ENCODE measurements at places on chromosomes 16 and 17.

- H3K36me3 ChIP-seq: no peaks in the 10 kb centered on the region
- H3K27ac ChIP-seq: no peak overlapping the region
- no peak for DNase-seq
- H3K27me3 ChIP-seq: no peaks in the 10 kb centered on the region
- no peak overlapping the region for H3K4me3 ChIP-seq
Measured at GRCh38 chr16:49978569-49979326, 46.3 kb upstream of the CNEP1R1 start.

DNA sequence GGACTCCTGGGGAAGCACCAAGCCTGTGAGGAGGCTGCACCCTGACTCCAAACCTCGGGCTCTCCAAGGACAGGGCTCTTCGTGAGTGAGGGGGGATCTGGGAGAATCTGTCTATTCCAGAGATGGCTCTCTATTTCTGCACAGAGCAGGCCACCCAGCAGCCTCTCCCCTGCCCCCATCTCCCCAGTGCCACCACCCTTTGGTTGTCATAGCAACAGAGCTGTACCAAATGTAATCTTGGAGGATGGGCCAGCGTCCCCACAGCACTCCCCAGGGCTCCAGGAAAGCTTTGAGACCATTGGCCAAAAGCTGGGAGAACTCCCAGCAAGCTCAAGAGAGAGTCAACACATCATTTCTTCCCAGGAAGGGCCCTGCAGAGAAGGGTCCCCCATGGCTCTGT, 49.3 kb downstream of the ABCC12 start:
- H3K4me3 ChIP-seq: no peak overlapping the region
- H3K4me1 ChIP-seq: no peaks in the 10 kb centered on the region

GRCh38 chr16:25151996-25152395, 40.5 kb downstream of the LCMT1 start:
- no peak for DNase-seq
- H3K36me3 ChIP-seq: no peaks in the 10 kb centered on the region
- no peaks in the 10 kb centered on the region for H3K4me1 ChIP-seq
- no peak overlapping the region for H3K4me3 ChIP-seq

DNA sequence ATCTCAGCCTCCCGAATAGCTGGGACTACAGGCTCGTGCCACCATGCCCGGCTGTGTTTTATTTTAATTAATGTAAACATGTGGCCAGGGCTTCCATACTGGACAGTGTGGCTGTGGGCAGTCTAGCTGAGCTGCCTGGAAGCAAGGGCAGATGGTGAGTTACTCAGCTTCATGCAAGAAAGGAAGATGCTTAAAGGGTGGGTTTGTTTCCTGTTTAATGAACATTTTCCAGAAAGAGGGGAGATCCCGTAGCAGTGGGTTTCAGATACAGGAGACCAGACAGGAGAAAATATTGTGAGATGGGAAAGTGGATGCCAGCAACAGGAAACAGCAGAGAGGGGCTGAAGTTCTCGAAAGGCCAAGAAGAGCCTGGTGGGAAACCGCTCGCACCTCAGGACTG, 7.3 kb downstream of the MAPK8IP3 start:
- no peak overlapping the region for H3K4me3 ChIP-seq
- H3K4me1 ChIP-seq: peaks cover 44% of the 10 kb centered on the region
- no peaks in the 10 kb centered on the region for H3K27me3 ChIP-seq
- peak overlapping the region; percentile 68 for H3K27ac ChIP-seq

DNA sequence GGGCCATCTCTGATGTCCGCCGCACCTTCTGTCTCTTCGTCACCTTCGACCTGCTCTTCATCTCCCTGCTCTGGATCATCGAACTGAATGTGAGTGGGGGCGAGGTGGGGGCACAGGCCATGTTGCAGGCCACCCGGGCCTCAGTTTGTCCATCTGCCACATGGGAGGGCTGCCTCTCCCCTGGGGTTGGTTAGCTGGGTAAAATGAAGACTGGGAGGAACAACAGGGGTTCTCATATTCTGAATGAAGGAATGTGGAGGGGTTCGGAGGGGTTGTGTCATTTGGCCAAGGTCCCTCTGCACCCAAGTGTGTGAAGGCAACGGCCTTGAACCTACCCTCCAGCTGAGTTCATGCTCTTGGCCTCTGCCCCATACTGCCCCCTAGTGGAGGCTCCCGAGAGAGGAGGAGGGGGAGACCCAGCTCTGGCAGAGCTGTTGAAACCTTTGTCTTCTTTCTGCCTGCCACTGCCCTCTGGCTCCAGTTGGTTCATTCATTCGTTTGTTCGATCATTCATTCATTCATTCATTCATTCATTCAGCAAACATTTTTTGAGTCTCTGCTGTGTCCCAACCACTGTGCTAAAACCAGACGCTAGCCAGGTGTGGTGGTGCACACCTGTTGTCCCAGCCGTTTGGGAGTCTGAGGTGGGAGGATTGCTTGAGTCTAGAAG, 11.4 kb upstream of the TCAP start:
- no peak overlapping the region for H3K27ac ChIP-seq
- no peaks in the 10 kb centered on the region for H3K36me3 ChIP-seq
- DNase-seq: no peak
- H3K27me3 ChIP-seq: no peaks in the 10 kb centered on the region
- no peak overlapping the region for H3K4me3 ChIP-seq

GRCh38 chr17:7515911-7516610, 31.9 kb downstream of the POLR2A start:
- no peak for DNase-seq
- no peaks in the 10 kb centered on the region for H3K27me3 ChIP-seq
- H3K36me3 ChIP-seq: no peaks in the 10 kb centered on the region
- H3K27ac ChIP-seq: no peak overlapping the region
- H3K4me1 ChIP-seq: no peaks in the 10 kb centered on the region
- no peak overlapping the region for H3K4me3 ChIP-seq

DNA sequence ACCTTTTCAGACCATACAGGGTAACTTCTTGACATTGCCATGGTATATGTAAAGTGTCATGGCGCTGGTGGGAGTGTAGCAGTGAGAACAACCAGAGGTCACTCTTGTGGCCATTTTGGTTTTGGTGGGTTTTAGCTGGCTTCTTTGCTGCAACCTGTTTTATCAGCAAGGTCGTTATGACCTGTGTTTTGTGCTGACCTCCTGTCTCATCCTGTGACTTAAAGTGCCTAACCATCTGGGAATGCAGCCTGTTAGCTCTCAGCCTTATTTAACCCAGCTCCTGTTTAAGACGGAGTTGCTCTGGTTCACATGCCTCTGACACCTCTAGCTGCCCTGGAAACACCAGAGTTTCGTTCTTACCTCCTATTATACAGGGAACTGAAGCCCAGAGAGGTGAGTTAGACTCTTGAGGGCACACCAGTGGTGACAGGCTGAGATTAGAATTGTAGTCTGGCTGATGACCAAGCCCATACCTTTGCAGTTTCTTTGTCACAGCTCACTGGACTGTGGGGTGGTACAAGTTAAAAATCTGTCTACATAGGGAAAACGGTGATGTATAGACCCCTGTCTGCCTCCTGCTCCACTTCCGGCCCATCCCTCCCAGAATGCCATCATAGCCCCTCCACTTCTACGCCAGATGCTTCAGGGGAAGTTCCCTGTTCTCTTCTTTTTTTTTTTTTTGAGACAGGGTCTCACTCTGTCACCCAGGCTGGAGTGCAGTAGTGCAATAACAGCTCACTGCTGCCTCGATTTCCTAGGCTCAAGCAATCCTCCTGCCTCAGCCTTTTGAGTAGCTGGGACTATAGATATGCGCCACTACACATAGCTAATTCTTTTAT, 21.0 kb downstream of the KSR1 start:
- no peak for DNase-seq
- H3K36me3 ChIP-seq: no peaks in the 10 kb centered on the region
- no peak overlapping the region for H3K27ac ChIP-seq
- no peak overlapping the region for H3K4me3 ChIP-seq

GRCh38 chr16:89957216-89957785, 8.7 kb downstream of the DEF8 start:
- no peak overlapping the region for H3K4me3 ChIP-seq
- no peaks in the 10 kb centered on the region for H3K4me1 ChIP-seq
- H3K27ac ChIP-seq: no peak overlapping the region
- no peak for DNase-seq

- no peak overlapping the region for H3K4me3 ChIP-seq
- no peak for DNase-seq
- H3K36me3 ChIP-seq: no peaks in the 10 kb centered on the region
- peak overlapping the region; percentile 71 for H3K27ac ChIP-seq
Measured at GRCh38 chr17:61511480-61512182, 59.4 kb downstream of the TBX4 start.

DNA sequence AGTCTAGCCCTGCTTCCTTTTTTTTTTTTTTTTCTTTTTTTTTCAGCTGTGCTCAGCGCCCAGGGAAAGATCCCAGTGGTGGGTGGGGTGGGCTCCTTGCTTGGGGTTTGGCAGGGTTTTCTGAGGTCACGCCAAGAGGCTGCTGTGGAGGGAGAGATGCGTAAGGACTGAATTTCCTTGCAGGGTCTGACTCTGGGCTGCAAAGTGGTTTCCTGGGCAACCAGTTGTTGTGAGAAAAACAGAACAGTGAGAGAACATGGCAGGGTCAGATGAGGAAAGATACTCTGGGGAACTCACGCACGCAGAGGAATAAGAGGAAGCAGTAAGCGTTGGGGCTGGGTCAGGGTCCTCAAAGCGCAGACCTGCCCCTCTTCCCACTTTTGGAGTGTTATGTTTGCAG, 119.5 kb downstream of the IRF8 start:
- H3K36me3 ChIP-seq: no peaks in the 10 kb centered on the region
- H3K4me1 ChIP-seq: no peaks in the 10 kb centered on the region
- no peak overlapping the region for H3K4me3 ChIP-seq
- no peak for DNase-seq

DNA sequence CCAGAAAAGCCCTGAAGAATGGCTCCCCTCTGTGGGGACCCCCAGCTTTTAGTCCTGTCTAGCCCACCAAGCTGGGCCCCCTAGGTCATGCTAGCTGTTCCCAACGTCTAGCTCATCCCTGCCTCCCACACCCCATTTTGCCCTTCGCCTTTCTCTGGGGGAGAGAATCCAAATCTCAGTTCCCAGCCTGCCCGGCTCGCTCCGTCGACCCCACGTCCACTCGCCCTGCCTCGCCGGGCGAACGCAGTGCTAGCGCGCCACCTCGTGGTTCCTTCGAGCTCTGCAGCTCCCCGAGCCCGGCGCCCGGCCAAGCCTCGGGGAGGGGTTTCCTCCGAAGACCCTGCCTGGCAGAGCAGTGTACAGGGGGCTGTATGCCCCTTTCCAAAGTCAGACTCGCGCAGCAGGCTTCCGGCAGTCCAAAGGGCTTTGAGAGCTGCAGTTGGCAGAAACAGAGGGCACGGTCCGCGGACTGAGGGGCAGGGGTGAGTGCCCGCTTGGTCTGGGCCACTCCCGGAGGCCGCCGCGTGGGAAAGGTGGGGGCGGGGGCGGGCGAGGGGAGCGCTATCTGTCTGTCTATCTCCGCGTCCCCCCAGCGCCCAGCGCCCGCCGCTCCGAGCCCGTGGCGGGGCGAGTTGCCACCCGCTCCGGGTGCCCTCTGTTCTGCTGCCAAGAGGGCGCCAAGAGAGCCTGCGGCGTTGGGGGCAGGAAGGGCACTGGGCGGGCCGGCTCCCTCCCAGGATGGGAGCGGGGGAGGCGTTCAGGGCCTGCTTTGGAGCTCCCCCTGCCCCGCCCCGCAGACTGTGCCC, 1.7 kb upstream of the DLX3 start:
- H3K27ac ChIP-seq: no peak overlapping the region
- peak; percentile 22 for DNase-seq
- peak overlapping the region; percentile 59 for H3K4me3 ChIP-seq

- H3K4me1 ChIP-seq: no peaks in the 10 kb centered on the region
- H3K27me3 ChIP-seq: peaks cover 7% of the 10 kb centered on the region
- no peak overlapping the region for H3K4me3 ChIP-seq
- DNase-seq: no peak
Measured at GRCh38 chr16:86363057-86363490, 147.3 kb upstream of the FOXF1 start.

- H3K27me3 ChIP-seq: no peaks in the 10 kb centered on the region
- no peaks in the 10 kb centered on the region for H3K36me3 ChIP-seq
- H3K4me1 ChIP-seq: peaks cover 6% of the 10 kb centered on the region
- DNase-seq: peak; percentile 93
Measured at GRCh38 chr16:4624015-4624826, at the start of gene MGRN1. MGRN1 (plus strand) TSS chr16:4624826; CDS start chr16:4624961, 135 bp downstream.

GRCh38 chr16:79618041-79618691, 17.6 kb upstream of the MAF start:
- H3K4me1 ChIP-seq: no peaks in the 10 kb centered on the region
- no peak for DNase-seq
- H3K27ac ChIP-seq: no peak overlapping the region

GRCh38 chr17:60679287-60679686, 1.6 kb downstream of the BCAS3 start:
- no peak overlapping the region for H3K4me3 ChIP-seq
- no peak for DNase-seq
- H3K27ac ChIP-seq: no peak overlapping the region
- no peaks in the 10 kb centered on the region for H3K36me3 ChIP-seq
- H3K27me3 ChIP-seq: no peaks in the 10 kb centered on the region
- H3K4me1 ChIP-seq: no peaks in the 10 kb centered on the region

- H3K4me1 ChIP-seq: no peaks in the 10 kb centered on the region
- peaks cover 8% of the 10 kb centered on the region for H3K27me3 ChIP-seq
- no peak overlapping the region for H3K27ac ChIP-seq
- H3K4me3 ChIP-seq: no peak overlapping the region
- H3K36me3 ChIP-seq: no peaks in the 10 kb centered on the region
- no peak for DNase-seq
Measured at GRCh38 chr17:73722165-73722564, 77.9 kb upstream of the SDK2 start.

GRCh38 chr17:1720856-1721386, 3.6 kb upstream of the WDR81 start:
- H3K4me3 ChIP-seq: peak overlapping the region; percentile 16
- H3K4me1 ChIP-seq: peaks cover 16% of the 10 kb centered on the region
- no peak for DNase-seq
- peak overlapping the region; percentile 4 for H3K27ac ChIP-seq
- no peaks in the 10 kb centered on the region for H3K36me3 ChIP-seq

DNA sequence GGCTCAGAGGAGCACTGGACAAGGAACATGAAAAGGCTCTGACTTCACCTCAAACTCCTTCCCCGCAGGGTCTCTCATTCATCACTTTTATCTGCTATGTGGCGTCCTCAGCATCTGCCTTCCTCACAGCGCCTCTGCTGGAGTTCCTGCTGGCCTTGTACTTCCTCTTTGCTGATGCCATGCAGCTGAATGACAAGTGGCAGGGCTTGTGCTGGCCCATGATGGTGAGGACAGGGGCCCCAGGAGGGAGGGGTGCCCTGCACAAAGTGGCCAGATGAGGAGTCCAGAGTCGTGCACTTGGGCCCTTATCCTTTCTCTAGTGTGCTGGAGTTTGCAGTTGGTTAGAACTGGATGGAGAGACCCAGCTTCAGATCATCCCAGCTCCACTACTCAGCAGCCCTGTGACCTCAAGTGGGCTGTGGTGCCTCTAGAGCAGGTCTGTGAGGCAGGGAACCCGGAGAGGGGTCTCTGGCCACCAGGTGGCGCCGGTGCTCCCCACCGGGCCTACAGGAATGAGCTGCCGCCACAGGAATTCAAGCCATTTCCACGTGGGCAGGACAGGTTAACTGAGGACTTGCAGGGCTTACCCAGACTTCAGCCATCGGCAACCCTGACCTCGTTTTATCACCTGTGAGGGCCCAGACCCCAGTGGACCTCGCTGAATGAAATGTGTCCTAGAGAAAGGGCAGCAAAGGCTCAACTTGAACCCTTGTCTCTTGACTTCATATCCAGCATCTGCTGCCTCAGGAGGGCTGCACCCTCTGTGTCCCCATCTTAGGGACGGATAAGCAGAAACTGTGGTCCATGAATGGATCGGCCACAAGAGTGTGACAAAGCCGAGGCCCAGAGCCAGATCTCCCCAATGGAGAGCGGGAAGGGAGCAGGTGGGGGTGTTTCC, 4.0 kb downstream of the CMTM3 start:
- H3K4me1 ChIP-seq: peaks cover 21% of the 10 kb centered on the region
- no peak for DNase-seq
- no peaks in the 10 kb centered on the region for H3K27me3 ChIP-seq
